ENCODE measurements at places on chromosomes 5 and 9.

DNA sequence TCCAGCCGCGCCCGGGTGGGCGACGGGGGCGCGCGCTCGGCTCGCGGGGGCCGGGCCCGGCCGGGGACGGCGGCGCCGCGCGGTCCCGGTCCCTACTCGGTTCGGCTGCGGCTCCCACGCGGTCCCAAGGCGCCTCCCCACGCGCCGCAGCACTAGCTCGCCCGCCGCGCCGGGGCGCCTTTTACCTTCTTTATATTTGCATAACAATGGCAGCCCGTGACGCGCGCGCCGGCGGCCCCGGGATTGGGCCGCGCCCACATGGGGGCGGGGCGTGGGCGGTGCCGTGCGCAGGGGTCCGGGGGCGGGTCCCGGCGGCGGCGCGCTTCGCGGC lies at the start of gene NRARP:
NRARP (minus strand) TSS at position 154 of the 331 bp plus-strand sequence. CDS start 343 bp downstream, outside the sequence.
- peak; percentile 79 for DNase-seq

DNA sequence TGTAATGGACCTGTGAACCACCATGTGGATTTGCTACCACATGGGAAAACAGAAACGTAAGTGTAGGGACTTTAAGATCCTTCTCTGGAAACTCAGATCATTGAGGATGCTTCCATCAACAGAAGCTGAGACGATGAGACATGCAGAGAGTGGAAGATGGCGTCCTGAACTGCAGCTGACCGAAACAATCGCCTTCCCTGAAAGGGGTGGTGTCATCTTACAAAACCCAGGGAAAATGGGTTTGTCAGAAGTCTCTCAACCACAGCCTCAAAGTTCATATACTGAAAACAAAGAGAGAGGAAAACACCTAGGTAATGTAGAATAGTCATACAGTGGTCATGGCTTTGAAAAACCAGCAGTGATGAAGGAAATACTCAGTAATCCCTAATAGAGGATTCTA lies 6.6 kb upstream of the PTPN3 start:
- no peak for DNase-seq

DNA sequence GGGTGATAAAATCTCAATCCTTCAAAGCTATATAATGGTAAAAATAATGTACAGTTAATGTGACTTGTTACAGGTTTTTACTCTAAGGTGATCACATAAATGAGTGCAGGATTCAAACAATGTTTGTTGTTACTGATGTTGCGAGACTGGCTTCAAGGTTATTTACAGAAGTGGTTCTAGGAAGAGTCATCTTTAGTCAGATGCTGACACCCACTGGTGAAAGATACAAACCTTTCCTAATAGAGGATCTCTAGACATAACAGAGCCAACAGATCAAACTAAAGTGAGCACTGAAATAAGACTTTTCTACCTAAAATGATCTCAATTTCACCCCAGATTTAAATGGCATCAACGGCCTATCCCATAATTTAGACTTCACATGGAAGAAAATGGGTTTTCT lies 20.2 kb downstream of the ARSB start:
- no peak for DNase-seq

DNA sequence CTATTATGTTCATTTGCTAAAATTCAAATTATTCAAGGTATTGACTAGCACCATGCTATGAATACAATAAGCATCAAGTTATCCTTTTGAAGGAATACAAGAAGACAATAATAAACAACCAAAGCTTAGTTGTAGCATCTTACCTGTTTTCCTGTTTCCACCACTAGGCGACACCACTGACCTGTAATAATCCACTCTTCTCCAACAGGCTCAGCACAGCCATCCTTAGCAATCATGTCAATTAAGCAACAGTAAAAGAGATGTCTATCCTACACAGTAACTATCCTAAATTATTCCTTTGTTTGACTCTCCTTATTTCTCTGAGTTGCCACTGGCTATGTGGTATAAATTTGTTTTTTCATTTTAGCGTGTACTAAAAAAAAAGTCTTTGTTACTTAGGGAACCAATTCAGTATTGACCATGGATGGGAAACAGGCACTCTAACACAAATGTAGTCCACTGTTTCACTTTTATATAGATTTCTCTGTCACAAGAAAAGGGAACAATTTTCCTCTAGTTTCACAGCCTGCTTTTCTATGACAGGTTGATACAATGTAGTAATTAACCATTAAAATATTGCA lies 46.2 kb downstream of the PCA3 start:
- no peak for DNase-seq
